Fibroblast of skin of right biceps (primary cell): ENCODE measurements at places on chromosomes 6 and 20.
A peak's percentile ranks its signal among the peaks of the same experiment; 100 is the strongest.

DNA sequence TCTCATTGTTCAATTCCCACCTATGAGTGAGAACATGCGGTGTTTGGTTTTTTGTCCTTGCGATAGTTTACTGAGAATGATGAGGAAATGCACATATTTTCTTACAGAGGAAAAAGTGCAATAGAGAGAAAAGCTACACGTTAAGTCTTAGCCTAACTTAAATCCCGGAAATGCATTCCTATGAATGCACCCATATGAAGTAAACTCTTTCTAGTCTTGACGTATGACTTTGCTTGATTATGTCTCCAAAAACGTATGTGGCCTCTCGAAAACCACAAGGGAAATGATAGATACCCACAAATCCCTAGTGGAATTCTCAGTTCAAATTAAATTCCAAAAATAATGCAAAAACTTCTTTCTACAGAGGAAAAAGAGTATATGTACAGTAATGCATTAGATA is 90.7 kb upstream of the SASH1 start:
- DNase-seq: peak; percentile 94

- DNase-seq: peak; percentile 56
Observed at GRCh38 chr6:159110013-159110412, 59.2 kb upstream of the FNDC1 start.

- no peak for DNase-seq
Observed at GRCh38 chr6:84353459-84354423, 126.3 kb upstream of the CEP162 start.

- DNase-seq: no peak
Observed at GRCh38 chr6:137754366-137754765, 112.7 kb upstream of the TNFAIP3 start.

DNA sequence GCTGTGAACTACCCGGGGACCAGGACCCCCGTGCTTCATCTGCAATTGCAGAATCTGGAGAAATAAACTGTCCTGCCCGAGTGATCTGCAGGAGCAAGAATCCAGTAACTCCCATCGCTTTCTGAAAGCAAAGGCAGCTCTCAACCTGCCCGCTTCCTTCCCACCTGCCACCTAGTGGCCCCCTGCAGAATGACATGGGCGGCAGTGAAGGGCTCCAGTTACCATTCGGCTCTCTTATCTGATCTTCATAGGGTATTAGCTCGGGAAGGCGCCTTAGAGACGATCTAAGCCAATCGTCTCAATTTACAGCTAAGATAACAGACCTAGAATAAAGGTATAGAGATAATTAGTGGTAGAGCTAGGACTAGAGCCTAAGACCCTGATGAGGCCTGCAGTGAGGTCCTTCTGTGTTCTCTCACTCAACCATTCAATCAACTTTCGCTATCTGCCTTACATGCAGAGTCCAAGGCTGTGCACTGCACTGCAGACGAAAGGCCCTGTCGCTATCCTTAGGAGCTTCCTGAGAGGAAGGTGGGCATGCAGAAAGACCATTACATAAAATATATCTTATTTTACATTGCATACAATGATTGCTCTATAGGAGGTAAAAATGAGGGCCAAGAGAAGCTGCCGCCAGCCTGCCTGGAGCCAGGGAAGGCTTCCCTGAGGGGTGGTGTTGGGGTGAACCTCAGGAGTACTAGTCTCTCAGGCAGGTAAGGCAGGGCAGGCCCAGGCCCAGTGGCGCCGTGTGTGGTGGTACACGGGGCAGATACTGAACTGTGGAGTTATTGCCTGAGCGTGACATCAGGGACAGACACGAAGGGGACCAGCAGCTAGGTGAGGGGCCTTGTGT is 7.1 kb upstream of the PSMG4 start:
- peak; percentile 79 for DNase-seq

DNA sequence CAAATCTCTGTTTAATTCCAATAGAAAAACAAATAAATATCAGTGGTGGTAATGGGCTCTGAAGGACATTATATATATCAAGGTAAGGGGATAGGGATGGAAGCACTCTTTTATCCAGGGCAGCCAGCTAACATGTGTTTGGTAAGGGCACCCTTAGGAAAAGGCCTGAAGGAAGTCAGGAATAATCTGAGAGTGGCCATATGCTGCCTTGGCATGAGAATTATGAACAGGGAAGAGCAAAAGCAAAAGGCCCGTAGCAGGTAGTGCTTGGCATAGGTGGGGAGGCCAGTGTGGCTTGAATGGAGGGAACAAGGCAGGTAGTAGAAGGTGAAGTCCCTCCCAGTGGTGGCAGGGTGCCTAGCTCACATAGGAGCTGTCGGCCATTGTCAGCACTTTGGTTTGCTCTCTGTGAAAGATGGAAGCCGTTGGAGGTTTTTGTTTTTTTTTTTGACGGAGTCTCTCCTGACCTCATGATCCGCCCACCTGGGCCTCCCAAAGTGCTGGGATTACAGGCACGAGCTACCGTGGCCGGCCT is 39.6 kb upstream of the CSE1L start:
- no peak for DNase-seq

- DNase-seq: peak; percentile 42
Observed at GRCh38 chr6:98904096-98904495, 43.6 kb downstream of the FBXL4 start.

DNA sequence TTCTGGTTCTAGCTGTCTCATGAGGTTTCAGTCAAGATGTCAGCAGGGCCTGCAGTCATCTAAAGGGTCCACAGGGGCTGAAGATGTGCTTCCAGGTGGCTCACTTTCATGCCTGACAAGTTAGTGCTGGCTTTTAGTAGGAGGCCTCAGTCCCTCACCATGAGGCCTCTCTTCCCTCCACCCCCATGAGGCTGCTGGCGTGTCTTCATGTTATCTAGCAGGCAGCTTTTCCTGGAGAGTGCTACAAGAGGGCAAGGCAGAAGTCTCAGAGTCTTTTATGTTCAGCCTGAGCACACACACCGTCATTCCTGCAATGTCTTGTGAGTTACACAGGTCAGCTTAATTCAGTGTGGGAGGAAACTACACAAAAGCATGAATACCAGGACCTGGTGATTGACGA is 769.9 kb downstream of the HDGFL1 start:
- no peak for DNase-seq

DNA sequence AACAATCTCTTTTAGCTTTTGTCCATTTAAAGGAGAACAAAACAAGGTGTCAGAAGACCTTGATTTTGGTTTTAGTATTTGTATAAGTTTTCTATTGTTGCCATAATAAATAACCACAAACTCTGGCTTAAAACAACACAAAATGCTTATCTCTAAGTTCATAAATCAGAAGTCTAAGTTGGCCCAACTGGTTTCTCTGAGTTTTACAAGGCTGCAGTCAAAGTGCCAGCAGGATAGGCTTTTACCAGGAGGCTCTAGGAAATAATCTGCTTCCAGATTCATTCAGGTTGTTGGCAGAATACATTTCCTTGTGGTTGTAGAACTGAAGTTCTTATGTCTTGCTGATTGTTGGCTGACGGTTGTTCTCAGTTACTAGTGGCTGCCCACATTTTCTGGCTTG is 147.2 kb upstream of the HMGCLL1 start:
- no peak for DNase-seq

DNA sequence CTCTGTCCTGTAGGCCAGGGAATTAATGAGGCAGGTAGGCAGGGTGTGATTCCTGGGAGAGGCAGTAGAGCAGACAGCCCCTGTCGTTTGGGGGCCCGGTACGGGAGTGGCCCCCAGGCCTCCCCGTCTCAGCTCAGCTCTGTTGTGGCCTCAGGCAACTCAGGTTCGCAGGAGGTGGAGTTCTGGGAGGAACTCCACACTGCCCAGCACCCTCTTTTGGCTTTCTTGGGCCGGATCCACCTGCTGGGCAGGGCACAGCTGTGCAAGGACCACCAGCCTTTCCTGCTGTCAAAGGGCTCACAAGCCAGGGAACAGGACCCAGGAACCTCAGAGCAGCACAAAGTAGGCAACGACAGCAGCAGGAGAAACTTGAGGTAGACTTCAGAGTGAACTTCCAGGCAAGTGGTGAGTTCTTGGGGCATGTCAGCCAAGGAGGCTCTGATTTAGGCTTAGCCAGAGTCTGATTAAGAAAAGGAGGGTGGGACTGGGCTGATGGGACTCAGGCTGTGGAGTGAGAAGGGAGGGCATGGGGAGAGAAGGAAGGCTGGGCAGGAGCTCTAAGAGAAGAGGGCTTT is 36.9 kb downstream of the RAB44 start:
- DNase-seq: no peak

DNA sequence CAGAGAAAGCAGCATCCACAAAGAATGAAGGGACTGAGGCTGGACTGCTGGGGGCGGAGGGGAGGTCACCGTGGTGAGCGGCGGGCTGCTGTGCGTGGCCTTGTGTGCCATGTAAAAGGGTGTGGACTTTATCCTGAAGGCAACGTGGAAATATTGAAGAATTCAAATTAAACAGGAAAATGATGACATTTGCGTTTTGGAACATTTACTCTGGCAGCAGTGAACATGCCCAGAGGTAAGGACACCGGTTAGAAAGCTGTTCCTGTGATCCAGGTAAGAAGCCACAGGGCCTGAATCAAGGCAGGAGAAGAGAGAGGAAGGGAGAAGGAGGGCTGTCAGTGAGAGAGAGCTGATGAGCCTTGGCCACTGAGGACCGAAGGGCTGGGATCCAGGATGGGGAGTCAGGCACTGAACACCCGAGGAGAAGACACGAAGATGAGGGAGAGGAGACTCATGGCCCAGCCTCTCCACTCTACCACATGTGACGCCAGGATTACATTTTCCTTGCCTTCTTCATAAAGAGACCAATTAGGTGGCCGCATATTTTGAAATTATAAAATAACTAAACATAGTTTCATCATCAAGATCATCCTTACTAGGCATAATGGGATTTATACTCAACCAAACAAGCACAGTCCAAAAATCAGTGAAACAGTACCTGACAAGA is 58.4 kb downstream of the TRAM2 start:
- peak; percentile 54 for DNase-seq

DNA sequence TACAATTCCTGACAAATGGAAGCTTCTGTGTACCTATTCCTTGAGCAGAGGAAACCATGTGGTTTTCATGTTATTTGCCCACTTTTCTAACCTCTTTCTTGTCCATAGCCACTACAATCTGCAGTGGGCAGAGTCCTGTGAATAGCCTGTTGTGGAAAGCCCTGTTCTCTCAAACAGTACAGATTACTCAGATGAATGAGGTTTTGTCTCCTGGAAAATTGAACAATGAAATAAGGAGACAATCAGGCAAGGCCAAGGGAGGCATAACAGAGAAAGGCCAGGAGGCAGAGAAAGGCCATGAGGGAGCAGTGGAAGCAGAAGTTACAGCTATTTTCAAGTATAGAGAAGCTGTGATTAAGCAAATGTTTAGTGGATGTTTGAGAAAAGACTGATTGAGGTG is 189.3 kb downstream of the GRIK2 start:
- no peak for DNase-seq

- no peak for DNase-seq
Observed at GRCh38 chr6:21861942-21862341, 268.4 kb downstream of the SOX4 start.

GRCh38 chr6:145544041-145544440 is 191.3 kb downstream of the EPM2A start:
- DNase-seq: peak; percentile 57

- DNase-seq: no peak
Observed at GRCh38 chr6:135902756-135903331, 51.3 kb downstream of the PDE7B start.

GRCh38 chr6:119027465-119027864 is 51.0 kb downstream of the FAM184A start:
- DNase-seq: no peak

GRCh38 chr6:89638320-89639195 is at the start of gene LYRM2:
TSS of gene LYRM2 (minus strand) at chr6:89638747. CDS start at chr6:89638716, 31 bp downstream.
- DNase-seq: peak; percentile 92

DNA sequence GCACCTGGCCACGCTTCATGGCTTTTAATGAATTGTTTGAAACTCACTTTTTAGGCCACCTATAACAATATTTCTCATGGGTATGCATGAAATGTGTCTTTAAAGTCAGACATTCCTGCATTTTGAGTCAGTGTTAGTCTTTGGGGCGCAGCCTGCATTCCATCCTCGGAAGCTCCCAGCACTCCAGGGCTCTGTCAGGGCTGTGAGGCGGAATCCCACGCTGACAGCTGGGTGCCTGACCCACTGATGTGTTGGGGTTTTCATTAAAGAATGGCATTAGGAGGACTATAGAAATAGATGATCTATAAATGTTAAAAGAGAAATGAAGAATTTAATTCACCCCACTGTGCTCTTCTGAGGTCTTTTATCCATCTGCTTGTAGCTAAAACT is 16.2 kb upstream of the CLDN20 start:
- DNase-seq: peak; percentile 89

DNA sequence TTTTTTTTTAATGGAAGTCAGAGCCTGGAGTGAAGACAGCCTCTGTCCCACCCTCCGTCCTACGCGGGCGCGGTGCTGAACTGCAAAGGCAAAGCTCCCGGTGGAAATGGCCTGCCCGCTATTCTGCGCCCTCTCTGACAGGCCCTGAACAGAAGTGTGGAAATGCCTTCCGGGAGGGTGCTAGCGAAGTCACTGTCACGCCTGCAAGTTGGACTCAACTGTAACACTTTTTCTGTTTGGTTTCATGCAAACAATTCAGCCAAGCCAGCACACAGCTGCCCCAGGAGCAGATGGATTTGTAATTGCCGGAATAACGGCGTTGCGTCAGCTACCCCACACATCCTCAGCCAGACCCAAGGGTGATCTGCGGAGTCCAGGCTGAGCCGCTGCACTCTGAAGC is 107.6 kb downstream of the PSMB1 start:
- DNase-seq: no peak

- no peak for DNase-seq
Observed at GRCh38 chr20:56460459-56460858, 8.0 kb upstream of the RTF2 start.

- peak; percentile 82 for DNase-seq
Observed at GRCh38 chr6:139370283-139370998, 4.0 kb downstream of the CITED2 start.

DNA sequence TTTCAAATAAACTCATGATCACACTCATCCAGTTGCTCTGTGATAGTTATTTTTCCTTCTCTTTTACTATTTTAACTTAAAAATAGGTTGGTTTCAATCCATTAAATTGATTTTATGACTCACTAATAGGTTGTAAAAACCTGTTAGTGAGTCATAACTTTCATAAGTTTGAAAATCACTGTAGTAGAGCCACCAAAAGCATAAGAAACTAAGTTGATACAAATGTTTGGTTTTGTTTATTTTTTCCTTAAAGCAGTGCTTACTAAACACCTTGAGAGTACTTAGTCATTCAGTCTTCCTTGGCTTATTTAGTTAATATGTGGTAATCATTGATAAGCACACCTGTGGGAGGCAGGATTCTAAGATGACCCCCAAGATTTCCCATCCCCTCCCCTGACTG is 312.1 kb upstream of the MAN1A1 start:
- no peak for DNase-seq

- no peak for DNase-seq
Observed at GRCh38 chr20:61699495-61700374, 365.9 kb downstream of the TAF4 start.

GRCh38 chr6:137673603-137674002 is 179.4 kb upstream of the OLIG3 start:
- no peak for DNase-seq
